Spleen (tissue), 13 donors: ENCODE measurements at places on chromosomes 11 and 22. TPM values are rescaled to one million over a fixed set of nuclear protein-coding genes. Genes with fewer than 3 reads are reported as not detected.

Gene LRRC56
- total RNA-seq: 3.3 TPM

Gene MRGPRX4
- not detected for total RNA-seq

Gene ADAMTS15
- 3.1 TPM for total RNA-seq

Gene TMPRSS13
- total RNA-seq: 1.3 TPM

Gene OR51I1
- total RNA-seq: not detected

- H3K4me1 ChIP-seq: no peaks in the 10 kb centered on the region
- DNase-seq: no peak
- peaks cover 13% of the 10 kb centered on the region for H3K36me3 ChIP-seq
- H3K27ac ChIP-seq: no peak overlapping the region
- H3K4me3 ChIP-seq: no peak overlapping the region
- no peaks in the 10 kb centered on the region for H3K27me3 ChIP-seq
These were observed 12.0 kb downstream of the ALG8 start for GRCh38 chr11:78127403-78127802.

DNA sequence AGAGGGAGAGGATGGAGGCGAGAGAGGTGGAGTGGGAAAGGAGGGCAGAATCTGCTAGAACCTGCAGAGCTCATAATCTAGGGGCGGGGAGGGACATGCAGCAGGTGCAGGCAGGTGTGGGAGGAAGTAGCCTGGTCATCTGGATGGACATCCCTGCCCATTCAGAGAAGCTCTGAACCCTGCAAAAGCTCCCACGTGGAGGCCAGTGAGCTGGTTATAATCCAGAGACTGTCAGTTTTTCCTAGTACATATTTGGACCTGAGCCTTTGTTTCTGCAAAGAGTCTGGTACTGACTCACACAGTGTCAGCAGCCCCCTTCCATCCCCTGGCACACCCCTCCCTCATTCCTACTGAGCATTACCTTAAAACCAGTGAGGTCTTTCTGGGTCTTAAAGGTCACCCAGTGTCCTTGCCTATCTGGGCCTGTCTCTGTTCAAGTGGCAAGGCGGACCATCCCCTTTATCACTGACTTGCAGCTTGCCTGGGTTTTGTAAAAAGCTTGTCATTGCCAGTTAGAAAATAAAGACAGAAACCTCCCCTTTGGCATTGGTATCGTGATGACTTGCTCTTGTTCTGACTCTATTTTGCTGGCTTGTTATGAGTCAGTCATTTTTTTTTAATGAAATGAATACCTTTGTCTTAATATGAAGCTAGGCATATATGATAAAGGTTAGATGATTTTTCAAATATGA, 26.1 kb downstream of the PTPRJ start:
- no peak overlapping the region for H3K4me3 ChIP-seq
- peak; percentile 63 for DNase-seq
- H3K4me1 ChIP-seq: peaks cover 78% of the 10 kb centered on the region
- no peaks in the 10 kb centered on the region for H3K27me3 ChIP-seq

DNA sequence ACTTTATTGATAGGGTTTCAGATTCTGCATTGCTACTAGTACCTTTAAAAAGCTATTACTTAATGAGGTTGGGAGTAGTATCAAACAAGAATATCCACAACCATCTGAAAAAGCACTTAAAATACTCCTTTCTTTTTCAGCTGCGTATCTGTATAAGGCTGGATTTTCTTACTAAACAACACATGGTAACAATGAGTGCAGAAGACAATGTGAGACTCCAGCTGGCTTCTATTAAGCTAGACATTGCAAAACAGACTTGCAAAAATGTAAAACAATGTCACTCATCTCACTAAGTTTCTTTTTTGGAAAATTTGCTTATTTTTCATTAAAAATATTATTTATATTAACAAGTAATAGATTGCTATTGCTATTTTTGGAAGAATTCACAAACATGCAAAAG, 132.6 kb downstream of the WNT11 start:
- H3K27me3 ChIP-seq: no peaks in the 10 kb centered on the region
- H3K36me3 ChIP-seq: no peaks in the 10 kb centered on the region
- peaks cover 54% of the 10 kb centered on the region for H3K4me1 ChIP-seq
- DNase-seq: no peak
- no peak overlapping the region for H3K27ac ChIP-seq
- no peak overlapping the region for H3K4me3 ChIP-seq

- no peak overlapping the region for H3K27ac ChIP-seq
- H3K27me3 ChIP-seq: no peaks in the 10 kb centered on the region
- H3K36me3 ChIP-seq: no peaks in the 10 kb centered on the region
- DNase-seq: no peak
- no peak overlapping the region for H3K4me3 ChIP-seq
These were observed 9.5 kb upstream of the RASSF10 start for GRCh38 chr11:12999597-12999996.

DNA sequence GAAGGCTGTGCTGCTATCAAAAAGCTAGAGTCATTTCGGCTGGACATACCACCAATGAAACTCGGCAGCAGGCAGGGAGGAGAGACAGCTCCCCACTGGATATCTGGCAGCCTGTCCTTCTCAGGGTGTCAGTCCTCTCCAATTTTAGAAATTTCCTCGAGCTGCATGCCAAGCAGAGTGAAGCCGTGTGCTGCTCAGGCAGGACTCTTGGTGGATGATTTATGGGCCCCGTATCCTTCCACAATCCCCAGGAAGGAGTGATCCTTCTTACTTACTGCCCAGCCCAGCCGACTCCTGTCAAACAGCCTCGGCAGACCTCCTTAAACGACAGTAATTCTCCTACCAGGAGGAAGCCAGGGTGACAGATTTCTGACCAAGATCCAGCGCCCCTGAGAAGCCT, 410.4 kb downstream of the TENM4 start:
- no peak overlapping the region for H3K4me3 ChIP-seq
- no peak overlapping the region for H3K27ac ChIP-seq
- H3K27me3 ChIP-seq: peaks cover 42% of the 10 kb centered on the region
- H3K4me1 ChIP-seq: no peaks in the 10 kb centered on the region
- no peaks in the 10 kb centered on the region for H3K36me3 ChIP-seq

DNA sequence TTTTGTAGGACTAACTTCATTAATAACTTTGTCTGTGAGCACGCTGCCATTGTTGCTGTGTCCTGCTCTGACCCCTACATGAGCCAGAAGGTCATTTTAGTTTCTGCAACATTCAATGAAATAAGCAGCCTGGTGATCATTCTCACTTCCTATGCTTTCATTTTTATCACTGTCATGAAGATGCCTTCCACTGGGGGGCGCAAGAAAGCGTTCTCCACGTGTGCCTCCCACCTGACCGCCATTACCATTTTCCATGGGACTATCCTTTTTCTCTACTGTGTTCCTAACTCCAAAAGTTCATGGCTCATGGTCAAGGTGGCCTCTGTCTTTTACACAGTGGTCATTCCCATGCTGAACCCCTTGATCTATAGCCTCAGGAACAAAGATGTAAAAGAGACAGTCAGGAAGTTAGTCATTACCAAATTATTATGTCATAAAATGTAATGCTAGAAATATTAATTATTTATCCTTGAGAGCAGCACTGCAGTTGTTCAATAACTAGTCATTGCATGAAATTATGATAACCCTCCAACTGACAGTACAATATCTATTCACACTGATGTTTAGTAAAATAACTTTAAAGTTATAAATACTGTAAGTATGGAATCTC, 46.4 kb upstream of the OR5D13 start:
- H3K36me3 ChIP-seq: no peaks in the 10 kb centered on the region
- DNase-seq: no peak
- no peaks in the 10 kb centered on the region for H3K4me1 ChIP-seq
- H3K27ac ChIP-seq: no peak overlapping the region
- H3K4me3 ChIP-seq: no peak overlapping the region
- H3K27me3 ChIP-seq: no peaks in the 10 kb centered on the region

DNA sequence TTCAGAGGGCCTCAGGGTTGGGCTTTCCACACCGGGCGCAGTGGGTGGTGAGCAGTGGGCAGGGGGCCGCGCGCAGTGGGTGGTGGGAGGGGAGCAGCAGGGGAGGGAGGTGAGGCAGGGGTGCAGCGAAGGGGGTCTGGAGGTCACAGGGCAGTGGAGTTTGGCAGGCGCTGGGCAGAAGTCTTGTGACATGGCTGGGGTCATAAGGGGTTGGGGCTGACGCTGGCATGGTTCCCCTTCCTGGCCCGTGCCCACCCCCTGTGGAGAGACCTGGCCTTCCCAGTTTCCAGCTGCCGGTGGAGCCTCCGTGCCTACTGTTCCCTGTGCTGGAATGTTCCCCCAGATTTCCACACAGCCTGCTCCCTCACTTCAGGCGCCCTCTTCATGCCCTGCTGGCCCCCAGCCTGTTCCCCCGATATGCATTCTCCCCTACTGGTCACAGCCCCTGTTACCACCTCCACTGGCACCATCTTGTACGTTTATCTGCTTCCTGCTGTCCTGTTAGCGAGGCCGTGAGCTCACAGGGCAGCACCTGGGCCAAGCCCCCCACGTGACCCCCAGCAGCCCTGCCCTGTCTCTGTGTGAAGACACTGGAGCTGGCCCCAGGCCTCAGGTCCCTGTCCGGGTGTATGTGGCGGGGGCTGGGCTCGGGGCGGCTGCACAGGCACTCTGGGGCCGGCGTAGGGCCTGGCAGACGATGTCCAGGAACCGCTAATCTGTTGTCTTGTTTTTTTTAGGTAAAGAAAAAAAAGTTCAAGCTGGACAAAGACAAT, 111.6 kb downstream of the KCNQ1OT1 start:
- H3K4me3 ChIP-seq: no peak overlapping the region
- no peaks in the 10 kb centered on the region for H3K27me3 ChIP-seq
- DNase-seq: peak; percentile 55
- no peak overlapping the region for H3K27ac ChIP-seq
- no peaks in the 10 kb centered on the region for H3K4me1 ChIP-seq

DNA sequence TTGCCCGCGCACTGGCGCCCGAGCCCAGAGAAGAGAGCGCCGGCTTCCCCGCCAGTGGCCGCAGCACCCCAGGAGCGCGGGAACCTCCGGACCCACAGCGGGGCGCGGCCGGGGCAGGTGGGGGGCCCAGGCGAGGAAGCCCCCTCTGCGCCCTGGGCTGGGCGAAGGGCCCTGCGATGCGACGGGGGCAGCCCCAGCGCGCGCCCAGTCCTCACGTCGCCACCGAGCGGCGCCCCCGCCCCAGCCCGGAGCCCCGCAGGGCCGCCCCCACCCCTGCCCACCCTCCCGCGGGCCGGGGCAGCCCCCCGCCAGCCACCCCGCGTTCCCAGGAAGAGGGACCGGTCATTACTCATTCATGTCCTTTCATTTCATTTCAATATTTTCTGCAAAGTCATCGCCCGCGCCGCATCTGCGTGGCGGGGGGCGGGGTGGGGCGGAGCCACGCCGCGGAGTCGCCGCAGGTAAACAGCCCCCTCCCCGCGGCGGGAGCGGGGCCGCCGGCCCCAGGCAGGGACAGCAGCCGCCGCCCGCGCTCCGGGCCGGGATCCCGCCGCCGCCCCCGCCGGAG, 673 bp upstream of the PANX2 start:
- no peaks in the 10 kb centered on the region for H3K36me3 ChIP-seq
- peak overlapping the region; percentile 74 for H3K4me3 ChIP-seq
- H3K4me1 ChIP-seq: peaks cover 22% of the 10 kb centered on the region
- peak; percentile 87 for DNase-seq
- H3K27me3 ChIP-seq: peaks cover 33% of the 10 kb centered on the region

DNA sequence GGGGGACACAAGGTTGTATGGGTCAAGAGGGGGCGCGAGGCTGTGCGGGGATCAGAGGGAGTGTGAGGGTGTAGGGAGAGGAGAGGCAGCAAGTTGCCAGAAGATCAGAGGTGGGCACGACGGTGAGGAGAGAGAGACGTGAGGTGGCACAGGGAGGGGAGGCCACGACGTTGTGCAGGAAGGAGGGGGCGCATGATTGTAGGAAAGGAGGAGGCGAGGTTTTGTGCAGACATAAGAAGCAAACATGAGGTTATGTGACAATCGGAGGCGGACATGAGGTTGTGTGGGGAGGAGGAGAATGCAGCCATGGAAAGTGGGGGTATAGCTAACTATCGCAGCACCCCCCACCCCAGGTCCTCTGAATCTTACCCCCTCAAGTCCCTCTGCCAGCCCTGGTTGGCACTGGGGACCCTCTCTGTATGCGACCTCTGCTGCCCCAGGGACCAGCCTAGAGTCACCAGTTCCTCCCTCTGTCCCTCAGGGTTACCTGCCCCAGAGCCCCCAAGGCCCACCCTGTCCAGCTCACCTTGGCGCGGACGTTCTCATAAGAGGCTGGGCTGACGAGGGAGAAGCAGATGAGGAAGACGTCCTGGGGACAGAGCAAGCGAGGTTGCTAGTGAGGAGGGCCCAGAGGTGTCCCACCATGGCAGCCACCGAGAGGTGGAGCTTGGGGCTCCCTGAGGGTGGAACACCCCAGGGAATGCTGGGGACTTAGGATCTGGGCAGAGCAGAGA, 12.5 kb downstream of the RAC2 start:
- DNase-seq: peak; percentile 82
- peaks cover 33% of the 10 kb centered on the region for H3K36me3 ChIP-seq
- no peaks in the 10 kb centered on the region for H3K27me3 ChIP-seq

DNA sequence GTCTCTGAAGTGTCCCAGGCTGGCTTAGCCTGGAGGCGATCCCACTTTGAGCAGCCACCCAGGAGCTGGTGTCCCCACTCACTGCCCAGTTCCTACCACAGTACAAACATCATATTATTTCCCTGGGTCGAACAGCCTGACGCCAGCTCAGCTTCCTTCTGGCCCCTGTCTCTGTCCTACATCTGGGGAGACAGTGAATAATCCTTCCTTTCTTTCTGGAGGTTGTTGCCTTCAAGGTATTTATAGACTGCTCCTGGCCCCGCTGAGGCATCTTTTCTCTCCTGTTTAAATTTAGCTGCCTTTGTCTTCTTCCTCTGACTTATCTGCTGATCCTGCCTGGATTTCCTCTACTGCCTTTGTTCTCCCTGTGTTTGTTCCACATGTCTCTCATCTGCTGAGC, 56.8 kb upstream of the LRRC55 start:
- peak overlapping the region; percentile 15 for H3K27ac ChIP-seq
- H3K27me3 ChIP-seq: peaks cover 18% of the 10 kb centered on the region
- H3K4me1 ChIP-seq: peaks cover 5% of the 10 kb centered on the region
- no peaks in the 10 kb centered on the region for H3K36me3 ChIP-seq
- DNase-seq: no peak
